KG1 (cell line): ENCODE measurements at places on chromosomes 16 and 17.

GRCh38 chr16:90018652-90019542 is at the start of gene DBNDD1:
DBNDD1 (minus strand) TSS chr16:90019456; CDS start chr16:90019341, 115 bp downstream.
- no peak for DNase-seq

- DNase-seq = no peak
These were observed 514 bp downstream of the UBFD1 start for GRCh38 chr16:23557779-23558702.

- DNase-seq = no peak
These were observed 29.7 kb upstream of the MRPS23 start for GRCh38 chr17:57879437-57880085.

GRCh38 chr17:67283731-67284516 is 38.9 kb upstream of the HELZ start:
- no peak for DNase-seq
